ENCODE measurements at places on chromosomes 7 and 10.

GRCh38 chr7:158410720-158411119, 176.9 kb downstream of the PTPRN2 start:
- DNase-seq = no peak

- no peak for DNase-seq
Measured at GRCh38 chr10:14369906-14370305, 39.2 kb upstream of the FRMD4A start.

DNA sequence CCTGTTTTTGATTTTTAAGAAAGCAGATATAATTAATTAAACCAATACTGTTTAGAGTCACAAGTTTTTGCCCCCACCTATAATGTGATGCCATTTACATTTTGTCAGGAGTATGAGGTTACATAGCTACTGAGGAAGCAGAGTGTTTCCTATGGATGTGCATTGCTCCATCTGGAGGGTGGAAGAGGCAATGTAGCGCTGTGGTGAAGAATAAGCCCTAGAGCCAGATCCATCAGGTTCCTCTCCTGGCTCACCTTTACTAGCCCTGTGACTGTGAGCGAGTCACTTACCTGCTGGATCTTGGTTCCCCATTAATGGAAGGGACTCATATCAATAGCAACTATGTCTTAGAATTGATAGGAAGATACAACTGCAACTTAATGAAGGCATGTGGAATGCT, 216.0 kb downstream of the GPAM start:
- no peak for DNase-seq

DNA sequence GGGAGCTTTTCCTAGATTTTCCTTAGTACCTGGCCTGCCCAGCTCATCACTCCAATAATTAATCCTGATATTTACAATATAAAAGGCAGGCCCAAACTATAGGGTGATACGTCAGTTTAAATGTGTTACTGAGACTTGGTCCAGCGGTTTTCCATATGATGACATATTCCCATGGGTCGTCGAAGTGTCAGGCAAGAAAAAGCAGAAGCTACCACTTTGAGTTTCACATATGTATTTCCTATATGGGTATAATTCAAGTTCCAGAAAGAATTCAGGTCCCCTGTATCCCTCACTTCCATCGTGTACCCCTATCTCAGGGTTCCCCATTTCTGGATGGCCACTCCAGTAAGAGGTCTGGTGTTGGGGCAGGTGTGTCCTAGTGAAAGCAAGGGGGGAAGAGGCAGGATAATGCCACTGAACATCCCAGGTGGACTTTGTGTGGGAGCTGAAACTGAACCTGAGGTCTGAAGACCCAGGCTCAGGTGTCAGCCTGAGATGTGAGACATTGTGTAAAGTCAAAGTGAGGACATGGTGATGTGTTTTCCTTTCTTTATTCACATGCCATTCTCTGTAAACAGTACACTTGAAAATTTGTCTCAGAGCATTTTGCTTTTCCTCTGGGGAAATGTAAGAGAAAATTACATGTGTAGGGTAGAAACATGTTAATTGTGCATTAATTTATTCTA, 167.8 kb downstream of the PLXDC2 start:
- DNase-seq = no peak

- DNase-seq = no peak
Measured at GRCh38 chr10:119149729-119150128, 15.8 kb downstream of the SFXN4 start.

Data from SW480 (cell line).